ENCODE measurements at places on chromosomes 12 and 14.

- DNase-seq = no peak
Measured at GRCh38 chr14:87797001-87797400, 196.0 kb downstream of the GALC start.

DNA sequence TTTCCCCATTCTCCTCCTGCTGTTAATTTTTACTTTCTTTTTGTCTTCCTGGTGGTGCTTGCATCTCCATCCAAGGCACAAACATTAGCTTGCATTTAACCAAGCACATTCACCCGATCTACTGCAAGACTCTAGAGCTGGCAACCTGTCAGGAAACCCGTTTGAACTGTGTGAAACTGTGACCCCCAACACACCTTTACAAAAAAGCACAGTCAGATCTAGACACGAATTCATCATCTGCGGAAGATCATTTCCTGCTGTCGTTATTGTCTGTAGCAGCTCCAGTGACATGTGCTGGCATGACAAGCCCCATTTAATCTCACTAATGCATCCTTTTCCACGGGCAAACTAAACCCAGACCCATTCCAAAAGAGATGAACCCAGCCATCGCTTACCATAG, 340.5 kb downstream of the VRK1 start:
- DNase-seq = no peak

- DNase-seq = no peak
Measured at GRCh38 chr12:10537721-10538120, 32.0 kb downstream of the EIF2S3B start.

GRCh38 chr12:108302016-108302402, 37.1 kb downstream of the CMKLR1 start:
- no peak for DNase-seq

- DNase-seq = peak; percentile 93
Measured at GRCh38 chr12:57845478-57846284, 848 bp downstream of the CTDSP2 start.

DNA sequence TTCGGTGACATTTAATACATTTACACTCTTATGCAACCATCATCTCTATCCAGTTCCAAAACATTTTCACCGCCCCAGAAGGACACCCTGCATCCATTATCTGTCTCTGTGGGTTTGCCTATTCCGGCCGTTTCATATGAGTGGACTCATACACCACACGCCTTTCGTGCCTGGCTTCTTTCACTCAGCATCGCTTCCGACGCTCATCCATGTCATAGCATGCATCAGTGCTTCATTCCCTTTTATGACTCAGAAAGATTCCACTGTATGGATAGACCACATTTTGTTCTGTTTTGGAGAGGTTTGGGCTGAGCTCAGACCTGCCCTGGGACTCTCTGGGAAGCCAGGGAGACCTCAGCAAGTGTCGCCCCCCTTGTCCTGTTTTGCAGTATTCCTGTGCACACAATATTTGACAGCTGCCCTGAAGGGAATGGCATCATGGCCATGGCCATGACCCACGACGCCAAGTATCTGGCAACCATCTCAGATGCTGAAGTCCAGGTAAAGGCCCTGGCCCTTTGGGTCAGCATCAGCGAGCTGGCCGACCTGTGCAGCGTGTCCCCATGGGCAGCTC, 23.8 kb downstream of the CFAP251 start:
- DNase-seq = no peak

- no peak for DNase-seq
Measured at GRCh38 chr12:5927732-5928516, 17.1 kb downstream of the ANO2 start.

- DNase-seq = no peak
Measured at GRCh38 chr14:103897075-103897947, 30.9 kb upstream of the TDRD9 start.

DNA sequence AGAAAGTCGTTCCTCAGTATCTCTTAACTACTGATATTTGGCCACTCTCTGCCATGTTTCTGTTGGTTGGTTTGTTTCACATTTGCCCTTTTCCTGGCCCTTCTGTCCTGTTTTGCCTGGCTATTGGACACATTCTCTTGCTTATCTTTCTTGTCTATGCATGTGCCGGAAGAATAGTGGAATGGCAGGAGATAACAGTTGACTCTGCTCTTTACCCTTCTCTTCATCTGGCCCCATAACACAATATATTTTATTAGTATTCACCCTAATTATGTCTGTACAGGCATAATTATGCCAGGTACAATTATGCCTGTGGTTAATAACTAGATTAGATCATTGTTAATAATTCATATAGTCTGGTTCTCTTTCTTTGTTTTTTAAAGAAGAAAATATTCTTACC, 243.5 kb upstream of the LMO3 start:
- DNase-seq = no peak

GRCh38 chr12:39571351-39571750, 48.3 kb downstream of the ABCD2 start:
- no peak for DNase-seq

GRCh38 chr12:29133680-29134079, 15.4 kb upstream of the FAR2 start:
- DNase-seq = no peak

GRCh38 chr12:118237052-118237665, 101.2 kb downstream of the PEBP1 start:
- no peak for DNase-seq

- DNase-seq = no peak
Measured at GRCh38 chr14:22768947-22769346, 2.5 kb downstream of the OXA1L start.

DNA sequence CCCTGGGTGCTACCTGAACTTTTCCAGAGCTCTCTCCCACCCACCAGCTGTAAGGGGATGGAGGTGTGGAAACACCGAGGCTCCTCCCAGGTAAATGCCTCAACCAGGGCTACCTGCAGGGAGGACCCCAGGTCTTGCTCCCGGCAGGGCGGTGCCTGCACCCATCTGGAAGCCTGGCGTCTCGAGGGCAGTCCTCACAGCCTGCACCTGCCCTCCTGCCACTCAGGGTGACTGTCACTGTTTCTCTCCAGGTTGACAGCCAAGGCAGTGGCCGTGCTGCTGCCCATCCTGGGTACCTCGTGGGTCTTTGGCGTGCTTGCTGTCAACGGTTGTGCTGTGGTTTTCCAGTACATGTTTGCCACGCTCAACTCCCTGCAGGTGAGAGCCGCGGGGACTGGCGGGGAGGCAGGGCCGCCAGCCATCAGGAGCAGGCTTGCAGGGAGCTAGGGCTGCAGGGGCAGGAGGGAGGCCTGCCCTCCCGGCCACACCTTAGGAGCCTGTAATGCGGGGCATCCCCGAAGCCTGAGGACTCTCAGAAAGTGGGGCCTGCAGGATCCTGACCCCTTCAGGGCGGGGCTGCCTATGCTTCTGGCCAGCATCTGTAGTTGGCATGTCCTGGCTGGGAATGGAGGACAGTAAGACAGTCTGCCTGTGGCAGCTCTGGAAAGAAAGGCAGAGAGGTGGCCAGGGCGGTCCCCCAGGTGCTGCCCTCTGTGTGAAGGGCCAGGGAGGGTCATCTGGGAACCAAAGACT, 182.3 kb downstream of the ADGRD1 start:
- DNase-seq = no peak

- no peak for DNase-seq
Measured at GRCh38 chr12:29505122-29505521, 7.6 kb upstream of the OVCH1 start.
